ENCODE measurements at places on chromosomes 11 and 22. TPM values are rescaled to one million over a fixed set of nuclear protein-coding genes. Genes with fewer than 3 reads are reported as not detected.

Gene OR51V1
- not detected for total RNA-seq

Gene CEP57
- 17.6 TPM for total RNA-seq

Gene FBLN1
- 113 TPM for total RNA-seq

DNA sequence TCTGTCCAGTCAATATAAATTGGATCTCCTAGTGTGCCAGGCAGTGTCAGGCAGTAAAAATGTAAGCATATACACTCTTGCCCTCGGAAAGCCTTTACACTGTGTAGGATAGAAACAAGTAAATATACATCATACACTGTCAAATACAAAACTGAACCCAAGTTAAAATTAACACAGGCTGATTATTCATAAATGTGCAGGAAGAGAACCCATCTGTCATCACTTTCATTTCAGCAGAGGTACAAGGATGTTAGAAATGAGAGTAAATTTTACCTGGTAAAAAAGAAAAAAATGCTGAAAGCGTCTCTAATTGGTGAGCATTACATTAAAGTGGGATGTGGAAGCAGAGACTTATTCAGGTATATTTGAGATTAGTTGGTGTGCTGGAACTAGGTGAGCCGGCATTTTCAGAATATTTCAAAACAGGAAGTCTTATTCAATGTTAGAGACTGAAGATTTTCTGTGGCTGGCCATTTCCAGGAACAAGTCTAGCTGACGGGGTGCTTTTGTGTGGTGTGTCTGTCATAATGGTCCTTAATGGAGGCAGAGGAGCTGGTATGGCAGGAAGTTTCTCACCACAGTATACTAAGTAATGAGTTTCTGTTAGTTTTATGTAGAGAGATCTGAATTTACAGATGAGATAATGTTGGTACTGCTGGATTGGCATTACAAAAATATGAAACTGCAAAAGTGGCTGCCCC, 192.6 kb downstream of the CASP12 start:
- no peak for DNase-seq

GRCh38 chr22:19038728-19039447, 83.3 kb downstream of the DGCR2 start:
- peak; percentile 43 for DNase-seq

Measured in Right ventricle myocardium inferior (tissue), 1 donor.